Stimulated activated CD8-positive, alpha-beta memory T cell treated with anti-CD3 and anti-CD28 coated beads, Interleukin-7, amount 100 ng/mL, for 24 hours (primary cell): ENCODE measurements at places on chromosomes 4 and X.

GRCh38 chrX:79366556-79366872 is 620 bp downstream of the ITM2A start:
- no peak for DNase-seq

DNA sequence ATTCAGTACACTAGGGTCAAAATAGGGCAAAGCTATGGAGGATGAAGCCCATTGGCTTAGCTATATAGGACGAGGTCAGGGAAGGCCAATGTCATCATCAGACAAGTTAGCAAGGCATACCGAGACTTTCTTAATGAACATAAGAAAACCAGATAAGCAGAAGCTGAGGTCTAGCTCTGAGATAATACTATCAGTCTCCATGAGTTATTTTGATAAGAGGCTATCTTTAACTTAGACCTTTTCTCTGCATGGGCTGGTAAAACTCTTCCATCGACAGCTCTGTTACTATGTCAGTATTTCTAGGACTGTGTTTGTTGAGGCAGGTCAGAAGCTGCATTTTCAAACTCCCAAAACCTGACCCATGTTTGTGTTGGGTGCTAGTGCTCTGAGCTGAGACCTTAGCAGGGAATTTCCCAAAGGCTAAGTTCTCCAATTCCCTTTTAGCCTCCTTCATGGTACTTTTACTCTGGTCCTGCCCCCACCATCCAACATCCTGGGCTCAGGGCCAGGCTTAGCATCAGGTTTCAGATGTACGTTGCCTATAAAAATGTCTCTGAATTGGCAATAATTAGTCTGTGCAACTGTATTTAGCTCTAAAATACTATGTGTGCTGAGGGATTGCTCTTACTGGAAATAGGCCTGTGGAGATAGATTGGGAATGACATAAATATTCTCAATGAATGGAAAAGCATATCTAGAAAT is 29.3 kb upstream of the LRAT start:
- no peak for DNase-seq

DNA sequence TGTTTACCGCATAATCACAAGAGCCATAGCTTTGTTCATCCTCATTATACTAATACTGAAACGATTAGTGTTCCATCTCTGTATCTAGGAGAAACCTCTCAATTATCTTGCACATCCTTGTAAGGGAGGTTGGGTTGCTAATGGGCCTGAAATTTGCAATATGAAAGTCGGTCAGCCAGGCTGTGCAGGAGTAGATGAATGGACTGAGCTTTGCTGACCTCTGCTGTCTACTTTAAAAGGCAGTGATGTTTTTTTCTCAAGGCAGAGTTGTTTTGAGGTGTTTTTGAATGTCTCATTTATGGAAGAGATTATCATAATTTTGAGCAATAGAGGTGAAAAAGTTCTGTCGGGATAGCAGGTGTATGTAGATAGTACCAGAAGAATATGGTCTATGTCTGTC is 47.9 kb upstream of the LINC00632 start:
- DNase-seq: no peak

- DNase-seq: no peak
Observed at GRCh38 chr4:147596377-147596776, 20.8 kb upstream of the TMEM184C start.

- no peak for DNase-seq
Observed at GRCh38 chr4:15376145-15376544, 51.7 kb upstream of the C1QTNF7 start.

DNA sequence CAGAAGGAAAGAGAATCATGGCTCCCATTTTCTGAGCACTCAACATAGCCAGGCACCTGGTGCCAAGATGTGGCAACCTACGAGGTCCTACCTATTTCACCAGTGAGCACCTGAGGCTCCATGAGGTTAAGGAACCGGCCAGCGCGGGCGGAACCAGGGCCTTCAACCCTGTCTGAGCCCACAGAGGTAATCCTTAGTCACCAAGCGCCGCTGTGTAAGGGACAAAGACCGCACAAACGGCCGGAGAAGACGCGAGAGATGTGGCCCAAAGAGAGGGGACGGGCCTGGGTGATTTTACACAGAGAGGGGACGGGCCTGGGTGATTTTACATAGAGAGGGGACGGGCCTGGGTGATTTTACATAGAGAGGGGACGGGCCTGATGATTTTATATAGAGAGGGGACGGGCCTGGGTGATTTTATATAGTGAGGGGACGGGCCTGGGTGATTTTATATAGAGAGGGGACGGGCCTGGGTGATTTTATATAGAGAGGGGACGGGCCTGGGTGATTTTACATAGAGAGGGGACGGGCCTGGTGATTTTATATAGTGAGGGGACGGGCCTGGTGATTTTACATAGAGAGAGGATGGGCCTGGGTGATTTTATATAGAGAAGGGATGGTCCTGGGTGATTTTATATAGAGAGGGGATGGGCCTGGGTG is 114.2 kb downstream of the SMIM20 start:
- DNase-seq: no peak

DNA sequence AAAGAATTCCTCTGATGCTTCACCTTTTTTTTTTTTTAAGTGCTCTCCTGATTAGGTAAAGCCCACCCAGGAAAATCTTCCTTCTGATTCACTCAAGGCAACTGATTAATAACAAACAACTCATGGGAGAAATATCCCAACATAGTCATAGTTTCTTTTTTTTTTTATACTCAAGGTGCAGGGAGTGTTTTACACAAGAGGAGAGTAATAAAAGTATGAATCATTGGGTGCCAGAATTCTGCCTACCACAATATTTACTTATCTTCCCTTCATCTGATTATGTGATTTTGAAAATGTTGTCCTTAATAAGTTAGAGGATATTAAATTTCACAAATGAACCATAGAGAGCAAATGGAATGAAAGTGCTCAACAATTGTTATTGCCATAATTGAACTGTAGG is 329.9 kb downstream of the TECRL start:
- no peak for DNase-seq

DNA sequence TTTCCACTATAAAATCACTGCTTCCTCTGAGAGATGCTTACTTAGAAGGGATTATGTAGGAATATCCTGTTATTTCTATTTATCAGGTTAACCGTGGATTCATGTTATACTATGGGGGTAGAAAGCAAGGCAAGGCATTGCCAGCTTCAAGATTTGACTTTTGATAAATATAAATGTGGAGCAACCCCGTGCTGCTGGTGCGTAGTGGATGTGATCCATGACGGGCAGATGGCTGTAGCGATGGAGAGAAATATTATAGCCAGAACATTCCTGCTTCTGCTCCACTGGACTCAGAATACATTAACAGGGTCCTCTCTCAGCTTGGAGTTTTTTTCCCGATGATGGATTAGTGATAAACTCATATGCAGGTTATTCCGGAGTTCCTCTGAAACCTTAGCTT is 157.6 kb downstream of the TENM3 start:
- no peak for DNase-seq

DNA sequence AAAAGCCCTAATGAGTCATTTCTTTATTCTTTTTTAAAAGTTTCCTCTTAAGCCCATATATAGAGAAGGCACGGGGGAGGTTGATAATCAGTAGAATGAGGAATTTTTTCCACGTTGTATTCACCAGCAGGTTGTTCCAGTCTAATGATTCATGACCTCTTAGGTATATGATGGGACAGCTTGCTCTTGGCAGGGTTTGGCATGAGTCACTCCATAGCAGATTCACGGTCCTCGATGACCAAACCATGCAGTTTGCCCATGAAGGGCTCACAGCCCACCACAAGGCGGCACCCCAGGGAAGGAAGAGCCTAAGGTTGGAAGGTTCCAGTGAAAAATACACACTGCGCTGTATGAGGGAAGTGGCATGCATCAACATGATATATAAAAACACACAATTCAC is 623.8 kb upstream of the DIPK2B start:
- no peak for DNase-seq

DNA sequence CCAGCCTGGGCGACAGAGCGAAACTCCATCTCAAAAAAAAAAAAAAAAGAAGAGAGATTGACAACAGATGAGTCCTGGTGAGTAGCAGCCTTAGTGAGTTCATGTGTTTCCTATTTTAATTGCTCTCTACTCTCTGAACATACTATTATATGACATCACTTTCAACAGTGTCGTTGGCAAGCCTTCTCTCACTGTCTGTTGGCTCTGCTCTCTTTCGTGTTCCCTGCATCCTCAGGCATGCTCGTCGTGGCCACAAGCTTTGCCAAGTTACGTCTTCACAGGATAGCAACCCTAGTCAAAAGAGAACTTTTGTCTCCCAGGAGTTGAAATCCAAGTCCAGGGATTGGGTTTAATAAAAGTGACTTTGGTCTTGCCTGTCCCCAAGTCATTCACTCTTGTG is 117.1 kb upstream of the EGFL6 start:
- DNase-seq: no peak

DNA sequence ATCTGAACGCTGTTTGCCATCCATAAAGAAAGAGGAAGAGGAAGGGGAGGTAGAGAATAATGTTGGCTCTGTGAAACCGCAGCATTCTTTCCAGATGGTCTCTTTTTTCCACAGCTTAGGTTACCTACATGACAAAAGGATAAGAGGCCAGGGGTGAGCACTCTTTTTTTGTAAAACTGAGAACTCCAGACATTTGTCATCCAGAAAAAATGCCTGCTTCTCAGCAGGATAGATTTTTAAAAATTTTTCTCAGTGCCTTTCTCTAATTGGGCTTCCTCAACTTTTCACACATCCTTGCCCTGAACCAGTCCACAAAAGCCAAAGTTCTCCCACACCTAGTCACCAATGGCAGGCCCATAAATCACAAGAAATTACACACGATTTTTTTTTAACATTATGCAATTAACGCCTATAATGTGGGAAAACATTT is 158.1 kb upstream of the TENM3 start:
- DNase-seq: no peak
